ENCODE measurements at places on chromosomes 11 and 22. TPM values are rescaled to one million over a fixed set of nuclear protein-coding genes. Genes with fewer than 3 reads are reported as not detected.

The MYRF gene
- total RNA-seq = 0.15 TPM

The SHISAL1 gene
- not detected for total RNA-seq

The MUC6 gene
- not detected for total RNA-seq

The PRCP gene
- 53.0 TPM for total RNA-seq

The TOMM22 gene
- total RNA-seq = 134 TPM

The MPZL2 gene
- not detected for total RNA-seq

The SNX32 gene
- not detected for total RNA-seq

The OTOG gene
- total RNA-seq = not detected

The ESAM gene
- total RNA-seq = not detected

The TUBA8 gene
- 0.41 TPM for total RNA-seq

DNA sequence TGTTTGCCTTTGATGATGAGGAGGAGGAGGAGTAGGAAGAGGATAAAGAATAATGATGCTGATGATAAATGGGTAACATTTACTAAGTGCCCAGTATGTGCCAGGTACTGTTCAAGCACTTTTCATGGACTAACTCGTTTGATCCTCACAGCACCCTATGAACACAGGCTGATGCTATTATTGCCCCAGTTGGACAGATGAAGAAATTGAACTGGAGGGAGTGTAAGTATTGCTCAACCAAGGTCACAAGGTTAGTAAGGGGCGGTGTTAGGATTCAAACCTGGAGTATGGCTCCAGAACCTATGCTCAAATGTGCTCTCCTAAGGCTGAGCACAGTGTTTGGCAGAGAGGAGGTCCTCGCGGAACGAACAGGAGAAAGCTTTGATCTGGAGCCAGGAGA lies 78.6 kb downstream of the SYN3 start:
- DNase-seq = no peak

DNA sequence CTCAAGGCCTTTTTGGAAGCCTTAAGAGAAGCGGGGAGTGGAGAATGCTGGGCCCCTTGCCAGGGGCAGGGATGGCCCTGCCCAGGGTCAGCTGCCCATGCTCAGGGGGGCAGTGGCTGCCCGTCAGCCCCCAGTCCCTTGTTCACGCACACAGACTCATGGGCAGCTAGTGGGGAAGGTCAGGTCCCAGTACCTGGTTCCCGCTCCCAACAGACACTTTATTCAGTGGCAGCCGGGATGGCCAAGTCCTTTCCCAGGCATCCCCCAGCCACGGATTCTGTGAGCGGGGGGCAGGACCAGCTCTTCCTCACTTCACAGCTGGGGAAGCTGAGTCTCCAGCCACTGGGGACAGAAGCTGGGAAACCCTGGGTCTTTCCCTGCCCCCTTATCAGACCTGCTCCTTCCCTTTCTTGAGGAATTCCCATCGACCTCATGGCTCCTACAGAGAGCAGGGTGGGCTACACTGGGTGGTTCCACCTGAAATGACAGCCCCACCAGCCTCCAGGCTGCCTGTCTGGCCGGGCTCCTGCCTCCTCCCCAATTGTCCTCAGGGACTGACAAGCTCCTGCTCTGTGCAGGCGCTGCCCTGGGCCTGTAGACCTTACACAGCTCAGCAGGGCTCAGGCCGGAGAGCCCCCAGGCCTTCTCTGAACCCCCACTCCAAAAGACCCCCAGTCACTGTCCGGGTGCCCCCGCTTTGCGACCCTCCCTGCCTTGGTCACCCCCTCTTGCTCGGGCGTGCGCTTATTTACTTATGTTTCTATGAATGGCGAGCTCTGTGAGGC lies 61.0 kb upstream of the FGF3 start:
- DNase-seq = no peak

DNA sequence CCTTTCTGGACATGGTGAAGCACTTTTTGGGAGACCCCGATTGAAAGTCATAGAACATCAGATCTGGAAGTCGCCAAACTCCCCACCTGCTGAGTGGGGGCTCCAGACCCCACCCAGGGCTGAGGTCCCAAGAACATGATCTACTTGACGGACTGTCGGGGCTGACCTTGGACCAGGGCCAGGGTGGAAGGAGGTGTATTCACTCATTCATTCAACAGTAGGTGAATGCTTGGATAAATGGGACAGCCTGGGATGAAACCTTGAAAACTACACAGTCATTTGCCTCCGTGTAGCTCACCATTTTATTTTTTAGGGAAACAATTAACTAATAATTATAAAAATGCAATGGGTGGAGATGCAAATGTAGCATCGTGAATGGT lies 629.0 kb downstream of the BRD1 start:
- no peak for DNase-seq

DNA sequence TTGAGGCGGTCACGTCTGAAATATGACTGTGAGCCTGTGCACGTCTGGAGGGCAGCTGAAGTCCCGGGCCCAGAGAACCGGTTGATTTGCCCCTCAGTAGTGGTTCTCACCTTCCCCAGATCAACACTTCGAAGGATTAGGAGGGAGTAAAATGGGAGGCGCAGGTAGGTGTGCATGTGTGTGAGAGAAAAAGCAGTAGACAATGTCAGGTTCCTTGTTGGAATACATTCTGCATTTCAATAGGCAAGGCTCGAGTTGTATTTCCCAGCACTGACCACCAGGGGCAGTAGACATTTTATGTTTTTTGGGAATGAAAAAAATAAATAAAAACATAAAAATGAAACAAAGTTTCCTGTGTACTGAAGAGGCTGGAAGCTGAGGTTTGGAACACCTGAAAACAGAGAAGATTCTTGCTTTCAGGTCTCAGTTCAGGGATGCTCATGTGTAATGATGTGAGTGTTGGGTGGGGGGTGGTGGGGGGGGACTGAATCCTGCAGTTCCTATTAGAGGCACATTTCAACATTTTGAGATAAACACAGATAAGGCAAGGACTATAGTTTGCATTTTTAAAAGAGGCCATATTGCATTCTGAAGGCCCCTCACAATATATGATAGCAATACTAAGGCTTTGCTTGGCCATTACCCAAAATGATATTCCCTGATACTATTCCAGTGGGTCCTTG lies 333.9 kb downstream of the CADM1 start:
- DNase-seq = peak; percentile 21

- no peak for DNase-seq
These were observed 801 bp downstream of the SESN3 start for GRCh38 chr11:95229993-95230809.

DNA sequence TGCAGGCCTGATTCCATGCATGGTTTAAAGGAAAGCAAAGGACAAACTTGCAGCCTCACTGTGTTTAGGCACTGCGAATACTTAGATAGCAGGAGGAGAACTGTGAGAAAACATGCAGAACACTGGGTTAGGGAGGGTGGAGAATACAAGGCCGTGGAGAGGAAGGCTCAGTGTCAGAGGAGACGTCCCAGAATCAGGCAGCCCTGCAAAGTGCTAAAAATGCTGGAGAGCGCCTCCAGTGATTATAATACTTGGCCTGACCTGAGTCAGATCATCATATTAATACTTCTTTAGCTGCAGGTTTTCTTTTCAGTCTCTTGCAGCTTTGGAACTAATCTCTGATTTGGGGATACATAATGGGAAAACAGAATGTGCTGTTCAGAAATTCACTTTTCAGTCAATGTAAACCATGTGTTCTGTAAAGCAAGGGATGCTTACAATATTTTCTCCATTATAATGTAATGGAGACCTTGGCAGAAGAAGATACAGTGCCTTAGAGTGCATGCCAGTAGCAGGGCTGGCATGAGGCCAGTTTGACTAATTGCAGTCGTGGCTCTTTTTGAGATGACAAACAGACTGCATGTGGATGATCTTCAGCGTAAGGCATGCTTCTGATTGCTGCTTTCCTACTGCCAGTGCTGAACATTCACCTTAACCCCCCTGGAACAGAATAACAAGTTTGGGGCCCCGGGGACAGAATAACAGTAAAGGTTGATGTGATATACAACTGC lies 16.8 kb downstream of the EXT2 start:
- DNase-seq = peak; percentile 85

DNA sequence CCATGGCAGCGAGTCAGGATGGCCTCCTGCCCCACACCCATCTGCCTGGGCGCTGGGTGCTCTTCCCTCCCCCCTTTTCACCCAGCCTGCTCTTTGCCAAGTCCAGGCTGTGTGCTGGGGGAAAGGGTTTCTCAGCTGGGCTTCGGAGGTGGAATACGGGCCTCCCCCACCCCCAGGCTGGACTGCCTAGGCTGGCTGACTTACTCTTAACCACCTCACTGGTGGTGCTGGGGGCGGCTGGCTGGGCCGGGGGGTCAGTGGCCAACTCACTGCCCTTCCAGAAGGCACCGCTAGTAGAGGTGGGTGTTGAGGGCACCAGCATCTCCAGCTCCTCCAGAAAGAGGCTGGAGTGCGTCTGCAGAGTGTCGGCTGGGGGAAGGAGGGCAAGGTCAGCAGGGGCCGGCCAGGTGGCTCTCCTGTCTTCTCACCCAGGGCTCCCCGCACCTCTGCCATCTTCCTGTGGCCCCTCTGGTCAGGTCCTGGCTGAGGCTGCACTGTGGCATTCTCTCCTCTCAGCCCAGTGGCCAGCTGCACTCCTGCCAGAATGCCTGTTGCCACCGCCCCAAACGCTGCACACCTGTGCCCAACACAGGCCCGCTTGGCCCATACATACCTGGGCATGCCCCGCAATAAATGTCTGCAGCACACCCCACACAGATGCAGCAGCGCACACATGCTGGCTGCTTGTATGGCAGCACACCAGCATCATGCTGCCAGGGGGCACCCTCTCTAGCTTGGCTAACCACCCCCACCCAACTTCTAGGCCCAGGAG lies 9.7 kb downstream of the PITPNM1 start:
- no peak for DNase-seq

DNA sequence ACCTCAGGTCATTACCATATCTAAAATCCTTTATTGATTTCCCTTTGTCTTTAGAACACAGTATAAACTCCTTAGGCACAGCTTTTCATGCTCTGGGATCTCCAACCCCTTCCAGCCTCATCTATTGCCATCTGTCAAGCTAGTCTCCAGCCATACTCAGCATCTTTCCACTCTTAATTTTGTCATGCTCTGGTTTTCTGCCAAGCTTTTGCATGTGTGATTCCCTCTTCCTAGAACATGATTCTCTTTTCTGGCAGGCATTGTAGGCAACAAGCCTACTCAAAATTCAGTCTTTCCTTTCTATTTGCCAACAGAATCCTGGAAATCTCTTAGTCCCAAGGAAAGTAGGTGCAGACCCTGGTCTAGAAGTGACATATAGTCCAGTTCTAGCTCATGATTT lies 35.5 kb upstream of the SLC6A5 start:
- DNase-seq = no peak

- DNase-seq = no peak
These were observed 19.2 kb upstream of the GALNT18 start for GRCh38 chr11:11640996-11641395.

DNA sequence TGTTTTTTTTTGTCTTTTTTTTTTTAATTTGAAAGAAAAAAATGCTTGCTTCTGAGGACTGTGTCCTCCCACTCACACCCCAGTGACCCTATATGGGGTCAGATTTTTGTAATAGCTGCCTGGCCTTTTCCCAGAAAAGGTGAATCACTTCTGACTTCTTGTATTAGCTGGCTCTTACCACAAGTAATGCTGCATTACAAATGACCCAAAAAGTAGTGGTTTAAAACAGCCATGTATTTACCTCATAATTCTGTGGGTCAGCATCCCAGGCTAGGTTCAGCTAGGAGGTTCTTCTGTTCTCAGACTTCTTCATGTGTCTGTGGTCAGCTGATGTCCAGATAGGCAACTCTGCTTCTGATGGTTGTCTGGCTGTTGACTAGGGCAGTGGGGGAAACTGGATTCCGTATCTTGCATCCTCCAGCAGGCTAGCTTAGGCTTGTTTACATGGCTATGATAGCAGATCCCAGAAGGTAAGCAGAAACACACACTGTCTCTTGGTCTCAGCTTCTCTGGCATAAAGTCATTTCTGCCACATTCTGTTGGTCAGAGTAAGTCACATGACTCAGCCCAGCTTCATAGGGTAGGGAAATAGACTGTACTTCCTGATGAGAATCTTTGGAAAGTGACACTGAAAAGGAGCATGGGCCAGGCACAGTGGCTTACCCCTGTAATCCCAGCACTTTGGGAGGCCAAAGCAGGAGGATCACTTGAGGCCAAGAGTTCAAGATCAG lies 19.5 kb downstream of the LHFPL7 start:
- no peak for DNase-seq

DNA sequence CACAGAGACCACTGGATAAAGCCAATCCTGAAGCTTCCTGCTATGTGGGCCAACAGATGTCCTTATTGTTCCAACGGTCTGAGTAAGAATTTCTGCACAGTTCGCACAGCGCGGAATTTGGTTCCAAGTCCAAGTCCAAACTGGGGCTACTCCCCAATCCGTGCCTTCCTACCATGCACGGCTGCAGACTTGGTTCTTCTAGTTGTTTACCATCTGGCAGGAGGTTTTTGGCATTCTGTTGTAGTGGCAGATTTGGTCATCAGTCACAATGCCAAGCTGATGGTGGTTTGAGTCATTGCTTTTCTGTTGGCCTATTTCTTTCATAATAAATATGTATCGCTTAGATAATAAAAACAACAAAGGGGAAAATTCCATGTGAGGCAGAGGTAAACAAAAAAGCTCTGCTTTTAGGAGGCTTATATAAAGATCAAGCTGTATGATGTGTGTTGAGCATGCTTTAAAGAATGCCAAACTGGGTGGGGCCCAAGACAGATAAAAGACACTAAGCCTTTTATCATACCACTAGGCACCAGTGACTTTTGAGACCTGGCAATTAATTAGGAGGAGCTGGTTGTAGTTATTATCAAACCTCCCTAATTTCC lies 52.5 kb upstream of the SYN3 start:
- DNase-seq = no peak

- DNase-seq = no peak
These were observed 349.6 kb downstream of the CTTN start for GRCh38 chr11:70747921-70748320.

- no peak for DNase-seq
These were observed 23.0 kb downstream of the MYBPC3 start for GRCh38 chr11:47329431-47329986.

GRCh38 chr11:2761131-2762030 lies 61.6 kb upstream of the KCNQ1OT1 start:
- DNase-seq = no peak

GRCh38 chr22:37904572-37905533 lies 1.2 kb upstream of the MICALL1 start:
- peak; percentile 96 for DNase-seq

GRCh38 chr11:64655941-64656601 lies 65.1 kb downstream of the SLC22A12 start:
- DNase-seq = no peak

DNA sequence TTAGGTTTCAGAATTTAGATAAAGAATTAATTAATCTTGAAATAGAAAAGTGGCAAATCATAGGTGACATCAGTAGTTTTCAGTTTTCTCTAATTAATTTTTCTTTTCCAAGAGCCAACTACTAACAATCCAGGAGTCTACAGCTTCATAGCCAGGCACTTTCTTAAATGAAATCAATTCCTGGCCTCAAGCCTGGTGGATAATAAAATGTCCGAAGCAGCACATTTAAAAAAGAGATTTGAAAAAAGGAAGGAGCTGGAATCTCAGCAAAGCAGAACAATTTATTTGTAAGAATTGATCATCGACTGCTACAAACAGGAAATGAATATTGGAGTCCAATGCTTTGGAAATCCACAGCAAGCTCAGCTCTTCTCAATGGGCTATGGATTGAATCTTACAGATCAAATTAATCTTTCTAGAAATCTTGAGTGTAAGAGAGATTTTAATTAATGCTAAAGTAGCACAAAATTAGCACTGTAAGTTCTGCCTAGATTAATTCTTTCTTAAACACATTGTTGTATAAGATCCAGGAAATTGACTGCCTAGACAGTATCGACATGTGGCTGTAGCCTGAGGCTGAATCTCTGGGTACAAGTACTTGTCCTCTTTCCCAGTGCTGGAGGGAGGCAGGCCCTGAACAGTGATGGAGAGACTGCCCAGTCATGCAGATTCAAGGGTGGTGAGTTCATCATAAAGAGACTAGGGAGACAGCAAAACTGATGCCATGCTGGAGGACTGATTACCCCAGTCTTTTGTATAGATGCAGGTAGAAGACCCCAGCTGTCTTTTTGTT lies 167.8 kb upstream of the POU2AF2 start:
- DNase-seq = no peak

Measured in HFFc6 (cell line).